ENCODE measurements at places on chromosomes 3 and 15.
A peak's percentile ranks its signal among the peaks of the same experiment; 100 is the strongest.

DNA sequence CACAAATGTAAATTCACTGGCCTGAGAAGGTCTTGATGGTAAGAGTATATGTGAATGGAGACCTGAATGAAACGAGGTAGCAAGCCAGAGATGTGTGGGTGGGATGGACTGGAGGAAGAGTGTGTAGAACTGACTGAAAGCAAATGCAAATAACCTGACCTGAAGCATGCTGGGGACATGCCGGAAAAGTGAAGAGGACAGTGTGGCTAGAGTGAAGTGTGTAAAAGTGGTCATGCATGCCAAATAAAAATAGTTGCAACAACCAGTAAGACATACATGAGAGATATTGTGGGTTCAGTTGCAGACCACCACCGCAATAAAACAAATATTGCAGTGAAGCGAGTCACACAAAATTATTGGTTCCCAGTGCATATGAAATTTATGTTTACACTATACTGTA lies 82.3 kb downstream of the LPP start:
- no peak for DNase-seq

DNA sequence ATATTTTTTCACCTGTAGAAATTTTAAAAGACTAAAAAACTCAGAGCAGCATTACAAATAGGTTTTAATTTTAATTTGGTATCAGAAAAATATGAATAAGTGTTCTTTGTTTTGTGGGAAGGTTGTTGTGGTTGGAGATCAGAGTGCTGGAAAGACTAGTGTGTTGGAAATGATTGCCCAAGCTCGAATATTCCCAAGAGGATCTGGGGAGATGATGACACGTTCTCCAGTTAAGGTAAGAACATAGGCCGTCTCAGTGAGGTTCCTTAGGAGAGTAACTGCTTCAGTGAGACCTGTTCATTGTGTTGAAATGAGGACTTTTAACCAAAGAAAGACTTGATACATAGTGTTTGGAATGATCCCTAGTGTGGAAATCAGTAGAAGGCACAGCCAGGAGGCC lies 44.8 kb downstream of the OPA1 start:
- DNase-seq: no peak

- DNase-seq: no peak
Measured at GRCh38 chr3:174438501-174439145, 420.5 kb upstream of the NAALADL2 start.

- DNase-seq: no peak
Measured at GRCh38 chr3:60309539-60310268, 941.5 kb downstream of the FHIT start.

- peak; percentile 51 for DNase-seq
Measured at GRCh38 chr3:132253262-132253878, 63.8 kb upstream of the ACP3 start.

DNA sequence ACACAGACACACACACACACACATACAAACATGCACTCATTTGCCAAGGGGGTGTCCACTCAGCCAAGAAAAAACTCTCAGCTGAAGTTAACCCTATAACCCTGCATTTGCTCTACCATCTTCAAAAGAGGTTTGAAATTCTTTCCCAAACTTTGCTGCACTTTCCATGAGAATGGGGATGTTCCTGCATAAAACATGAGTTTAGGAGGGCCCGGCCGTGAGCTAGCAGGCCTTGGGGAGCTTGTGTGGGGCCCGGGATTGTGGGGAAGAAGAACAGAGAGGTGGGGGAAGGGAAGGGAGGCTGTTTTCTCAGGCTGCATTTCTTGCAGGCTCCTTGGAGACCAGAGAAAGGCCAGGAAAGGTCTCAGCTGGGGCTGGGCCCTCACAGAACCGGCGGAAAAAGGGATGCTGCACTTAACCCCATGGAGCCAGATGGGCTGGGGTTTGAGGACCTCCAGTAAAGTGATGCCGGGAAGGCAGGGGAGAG lies 40.8 kb downstream of the SEMA5B start:
- no peak for DNase-seq

DNA sequence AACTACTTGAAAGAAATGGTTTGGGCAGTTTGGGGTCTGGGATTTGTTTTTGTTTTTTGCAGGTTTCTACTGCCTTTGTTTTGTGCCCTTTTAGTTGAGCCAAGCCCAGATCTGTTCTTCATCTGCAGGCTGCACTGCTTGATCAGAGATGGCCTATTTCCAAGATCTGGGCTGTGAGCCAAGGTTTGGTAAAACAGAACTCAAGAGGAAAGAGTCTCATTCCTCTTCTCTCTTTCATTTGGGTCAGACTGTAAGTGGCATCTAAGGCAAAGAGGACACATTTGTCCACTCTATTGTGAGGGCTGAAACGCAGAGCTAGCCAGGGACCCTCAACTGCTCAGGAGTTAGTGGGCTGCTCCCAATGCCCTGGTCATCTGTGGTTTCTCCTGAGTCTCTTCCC lies 104.4 kb upstream of the UBE3A start:
- DNase-seq: no peak

DNA sequence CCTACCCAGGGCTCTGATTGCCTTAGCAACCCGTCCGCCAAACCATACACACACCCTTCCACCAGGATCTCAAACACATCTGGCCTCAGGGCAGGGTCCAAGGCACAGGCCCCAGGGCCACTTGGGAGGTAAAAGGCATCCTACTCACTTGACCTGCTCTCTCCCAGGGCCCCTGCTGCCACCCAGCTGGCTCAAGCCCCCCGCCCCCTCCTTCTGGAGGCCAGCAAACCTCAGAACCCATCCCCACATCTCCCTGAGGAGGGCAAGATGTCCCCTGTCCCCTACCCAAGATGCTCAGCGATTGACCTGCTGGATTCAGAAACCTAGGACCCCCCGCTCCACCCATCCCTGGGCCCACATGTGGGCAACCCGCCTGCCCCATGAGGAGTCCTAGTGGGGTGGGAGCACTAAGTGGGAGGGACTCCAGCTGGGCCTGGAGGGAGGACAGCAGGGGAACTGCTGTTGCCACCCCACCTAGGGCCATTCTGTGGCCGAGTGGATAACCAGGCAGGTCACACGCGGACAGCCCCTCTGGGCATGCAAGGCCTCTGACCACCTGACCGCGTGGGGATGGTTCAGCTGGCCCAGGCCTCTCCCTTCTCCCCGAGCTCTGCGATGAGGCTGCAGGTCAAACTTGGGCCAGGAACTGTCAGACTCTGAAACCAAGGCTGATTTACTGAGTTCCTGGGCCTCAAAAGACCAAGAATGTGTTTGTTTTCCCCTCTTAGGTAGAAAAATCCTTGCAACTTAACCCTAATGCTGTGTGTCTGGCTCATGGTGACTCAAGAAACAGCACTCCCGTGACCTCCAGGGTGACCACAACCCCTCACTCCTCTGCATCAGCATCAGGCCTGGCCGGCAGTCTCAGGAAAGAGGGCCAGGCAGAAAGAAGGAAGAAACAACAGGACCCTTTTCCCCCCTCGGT lies 4.2 kb downstream of the MFGE8 start:
- no peak for DNase-seq

- DNase-seq: no peak
Measured at GRCh38 chr3:144162042-144162441, 190.4 kb downstream of the DIPK2A start.

- DNase-seq: no peak
Measured at GRCh38 chr15:59703979-59704796, 15.1 kb upstream of the BNIP2 start.

- DNase-seq: no peak
Measured at GRCh38 chr3:155070932-155071387, 9.2 kb upstream of the MME start.

DNA sequence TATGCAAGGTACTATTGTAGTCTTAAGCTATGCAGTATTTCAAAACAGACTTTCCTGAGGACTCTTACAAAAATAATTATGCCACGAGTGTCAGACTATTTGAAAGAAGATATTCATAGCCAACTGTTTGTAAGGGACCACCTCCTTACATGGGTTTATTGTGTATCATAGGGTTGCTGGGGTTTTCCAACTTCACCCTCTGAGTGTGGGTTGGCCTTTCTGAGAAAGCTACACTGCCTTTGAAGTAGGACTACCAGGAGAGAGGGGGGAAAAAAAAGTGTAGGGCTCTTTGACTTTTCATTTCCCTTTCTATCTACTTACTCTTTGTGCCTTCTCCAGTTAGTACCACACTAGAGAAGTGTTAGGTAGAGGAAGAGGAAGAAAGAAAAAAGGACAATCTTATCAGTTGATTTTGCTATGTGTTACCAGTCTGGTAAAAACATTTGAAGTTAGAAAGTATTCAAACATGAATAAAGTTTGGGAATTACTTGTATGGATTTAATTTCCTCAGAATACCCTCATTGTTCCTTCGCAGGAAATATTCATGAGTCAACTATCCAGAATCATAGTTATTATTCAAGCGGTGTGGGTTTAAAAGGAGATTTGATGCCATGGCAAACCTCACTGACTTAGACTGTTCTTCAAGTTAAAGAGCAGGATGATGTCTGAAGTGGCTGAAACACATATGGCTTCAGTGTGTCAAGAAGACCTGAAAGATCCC lies 329.3 kb upstream of the THBS1 start:
- no peak for DNase-seq

GRCh38 chr3:187641320-187642016 lies 28.7 kb downstream of the SST start:
- DNase-seq: no peak

GRCh38 chr3:182947888-182948287 lies 32.5 kb downstream of the DCUN1D1 start:
- no peak for DNase-seq

DNA sequence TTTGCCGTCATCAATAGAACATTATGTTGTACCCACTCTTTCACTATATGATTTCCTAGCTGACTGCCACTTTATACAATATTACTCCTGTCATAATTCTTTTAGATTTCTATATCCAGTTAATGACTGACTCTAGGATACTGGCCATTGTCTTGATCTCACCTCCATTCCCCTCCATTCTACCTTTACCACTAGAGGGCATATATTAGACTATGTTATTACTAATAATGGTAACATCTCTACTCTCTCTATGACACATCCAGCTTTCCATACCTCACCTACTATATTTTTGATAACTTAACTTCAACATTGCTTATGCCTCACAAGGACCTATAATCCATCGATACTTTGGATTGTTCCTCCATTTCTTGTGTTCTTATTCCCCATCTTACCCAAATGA lies 31.4 kb upstream of the POU1F1 start:
- DNase-seq: peak; percentile 3

DNA sequence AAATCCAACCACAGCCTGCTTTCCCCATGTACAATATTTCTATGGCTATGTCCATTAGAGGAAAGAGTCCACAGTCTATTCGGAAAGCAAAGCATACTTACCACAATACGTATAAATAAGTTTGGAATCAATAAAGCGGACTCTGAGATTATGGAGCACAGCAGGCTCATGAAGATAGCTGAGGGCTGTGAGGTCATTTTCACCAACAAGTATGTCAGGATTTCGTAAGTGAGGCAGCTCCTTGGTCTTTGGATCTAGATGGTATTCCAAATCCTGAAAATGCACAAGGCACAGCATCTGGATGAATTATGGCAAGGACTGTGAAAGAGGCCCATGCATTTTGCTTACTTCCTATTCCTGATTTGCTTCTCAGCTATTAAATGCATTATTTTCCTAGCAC lies 100.4 kb downstream of the MYO5A start:
- no peak for DNase-seq

DNA sequence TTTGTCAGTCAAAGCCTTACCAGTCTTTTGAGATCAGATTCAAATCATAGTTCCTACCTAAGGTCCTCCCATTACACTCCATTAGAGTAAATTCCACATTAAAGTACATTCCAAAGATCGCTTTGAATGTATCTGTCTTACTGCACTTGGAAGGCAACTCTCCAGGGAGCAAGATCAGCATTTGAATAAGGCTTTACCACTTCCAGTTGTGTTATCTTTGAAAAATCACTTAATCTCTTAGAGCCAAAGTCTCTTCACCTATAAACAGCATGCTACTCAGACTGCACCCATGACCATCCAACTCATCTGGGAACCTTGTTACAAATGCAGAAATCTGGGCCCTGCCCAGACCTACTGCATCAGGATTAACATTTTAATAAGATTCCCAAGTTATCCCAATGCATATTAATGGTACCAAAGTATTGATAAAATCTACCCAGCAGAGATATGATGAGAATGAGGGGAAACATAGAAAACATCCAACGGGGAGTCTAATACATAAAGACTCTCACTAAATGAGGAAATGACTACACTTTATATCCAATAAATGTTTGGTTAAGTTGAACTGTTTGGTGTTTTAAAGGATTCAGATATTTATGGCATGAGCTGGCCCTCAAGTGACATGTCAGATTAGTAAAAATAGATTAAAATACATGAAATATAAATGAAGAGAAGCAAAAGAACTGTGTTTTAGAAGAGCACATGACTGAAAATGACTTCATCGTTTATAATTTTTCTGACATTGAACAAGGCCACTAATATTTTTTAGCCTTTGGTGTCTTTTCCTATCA lies 75.9 kb downstream of the TNIK start:
- DNase-seq: no peak

- peak; percentile 34 for DNase-seq
Measured at GRCh38 chr3:63927422-63928280, 15.5 kb upstream of the SCAANT1 start.

- no peak for DNase-seq
Measured at GRCh38 chr15:79032656-79033055, 57.9 kb downstream of the RASGRF1 start.

- DNase-seq: no peak
Measured at GRCh38 chr3:64759811-64760210, 72.0 kb upstream of the ADAMTS9 start.

DNA sequence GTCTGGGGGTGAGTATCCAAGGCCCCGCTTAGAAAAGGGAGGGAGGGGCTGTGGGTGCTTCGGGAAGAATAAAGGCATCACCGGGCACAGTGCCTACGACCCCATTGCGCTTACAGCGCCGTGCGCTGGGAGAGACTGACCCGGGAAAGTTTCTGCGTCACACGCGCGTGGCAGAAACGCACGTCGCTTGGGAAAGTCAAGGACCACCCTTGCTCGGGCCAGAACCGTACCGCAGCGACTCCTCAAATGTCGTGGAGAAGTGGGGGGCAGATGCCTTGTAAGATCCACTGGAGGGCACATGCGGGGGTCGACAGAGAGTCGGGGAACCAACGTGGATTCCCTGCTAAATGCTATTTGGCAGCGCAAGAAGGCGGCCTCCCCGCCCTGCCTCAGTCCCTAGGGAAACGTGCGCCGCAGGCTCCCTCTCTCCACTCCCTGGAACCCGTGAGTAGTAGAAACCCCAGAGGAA lies 2.4 kb downstream of the ADAMTS9 start:
- DNase-seq: no peak

- DNase-seq: no peak
Measured at GRCh38 chr3:39221141-39221530, 28.7 kb upstream of the XIRP1 start.

- DNase-seq: no peak
Measured at GRCh38 chr15:98758224-98758623, 109.9 kb downstream of the IGF1R start.
